ENCODE measurements at places on chromosomes 6 and 20.

- no peak for DNase-seq
Observed at GRCh38 chr20:18989736-18990474, 176.3 kb downstream of the SCP2D1 start.

GRCh38 chr6:113873043-113873667, 16.0 kb downstream of the MARCKS start:
- DNase-seq, result no peak

- no peak for DNase-seq
Observed at GRCh38 chr6:124987999-124988591, 25.9 kb downstream of the RNF217 start.

GRCh38 chr6:52568320-52568719, 8.5 kb downstream of the TRAM2 start:
- DNase-seq, result no peak

DNA sequence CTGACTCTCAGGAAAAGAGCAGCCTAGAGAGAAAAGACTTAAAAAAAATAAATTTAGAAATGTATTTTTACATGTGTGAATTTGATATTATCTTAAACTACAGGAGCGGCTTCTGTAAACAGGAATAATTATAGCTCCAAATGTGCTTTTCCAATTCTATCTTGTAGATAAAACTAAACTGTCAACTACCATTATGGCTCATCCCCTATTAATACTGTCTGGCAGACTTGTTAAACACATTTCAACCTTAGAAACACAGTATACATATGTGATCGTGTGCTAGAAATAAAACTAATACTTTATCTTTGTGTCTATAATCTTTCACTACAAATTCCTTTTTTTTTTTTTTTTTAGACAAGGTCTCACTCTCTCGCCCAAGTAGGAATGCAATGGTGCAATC, 75.8 kb downstream of the CNKSR3 start:
- no peak for DNase-seq

All from effector CD8-positive, alpha-beta T cell (primary cell).